Thoracic aorta (tissue), 2 donors: ENCODE measurements at places on chromosomes 3 and 15.

DNA sequence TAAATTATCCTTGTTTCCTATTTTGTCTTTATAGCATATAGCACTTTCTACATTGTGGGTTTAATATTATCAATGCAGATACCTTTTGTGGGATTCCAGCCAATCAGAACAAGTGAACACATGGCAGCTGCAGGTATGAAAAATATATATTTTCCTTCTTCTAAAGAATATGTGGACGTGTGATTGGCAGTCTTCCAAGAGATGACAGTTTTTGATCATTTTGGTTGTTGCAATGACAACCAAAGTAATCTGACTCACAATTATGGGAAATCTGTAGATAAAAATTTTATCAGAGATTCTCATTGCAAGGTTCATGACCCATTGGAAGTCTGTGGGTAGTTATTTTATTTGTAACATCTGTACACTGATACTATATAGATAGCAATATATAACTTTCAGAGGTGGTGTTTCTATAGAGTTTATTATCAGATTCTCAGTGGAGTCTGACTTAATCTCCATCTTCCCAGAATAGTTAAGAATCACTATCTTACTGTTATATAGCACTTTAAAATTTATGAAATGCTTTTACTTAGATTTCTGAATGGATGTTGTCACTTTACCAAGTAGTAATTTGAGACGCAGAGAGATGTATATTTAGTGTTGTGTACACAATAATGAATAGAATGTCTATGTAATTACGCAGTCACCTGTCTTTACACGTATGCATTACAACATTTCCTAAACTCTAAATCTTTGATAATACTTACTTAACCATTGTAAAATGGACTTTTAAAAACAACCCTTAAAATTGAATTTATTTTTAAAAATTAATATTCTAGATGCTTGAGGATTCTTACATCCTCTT is 82.5 kb downstream of the STT3B start:
- DNase-seq = no peak

DNA sequence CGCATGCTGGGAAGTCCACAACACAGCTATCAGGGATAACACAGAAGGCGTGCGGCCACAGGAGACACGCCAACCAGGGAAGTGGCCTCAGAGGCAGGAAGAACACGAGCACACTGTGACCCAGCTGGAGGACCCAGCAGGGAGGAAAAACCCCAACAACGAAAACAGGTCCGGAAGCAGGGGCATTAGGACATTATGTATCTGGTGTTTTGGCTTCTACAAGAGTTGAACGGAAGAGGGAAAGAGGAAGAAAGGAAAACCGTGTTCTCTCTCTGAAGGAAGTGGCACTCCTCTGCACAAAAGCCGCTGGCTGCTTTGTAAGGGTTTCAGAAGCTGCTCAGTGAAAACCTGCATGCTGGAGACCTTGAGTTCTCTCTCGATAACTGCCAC is 61.8 kb downstream of the HACD2 start:
- DNase-seq = no peak

DNA sequence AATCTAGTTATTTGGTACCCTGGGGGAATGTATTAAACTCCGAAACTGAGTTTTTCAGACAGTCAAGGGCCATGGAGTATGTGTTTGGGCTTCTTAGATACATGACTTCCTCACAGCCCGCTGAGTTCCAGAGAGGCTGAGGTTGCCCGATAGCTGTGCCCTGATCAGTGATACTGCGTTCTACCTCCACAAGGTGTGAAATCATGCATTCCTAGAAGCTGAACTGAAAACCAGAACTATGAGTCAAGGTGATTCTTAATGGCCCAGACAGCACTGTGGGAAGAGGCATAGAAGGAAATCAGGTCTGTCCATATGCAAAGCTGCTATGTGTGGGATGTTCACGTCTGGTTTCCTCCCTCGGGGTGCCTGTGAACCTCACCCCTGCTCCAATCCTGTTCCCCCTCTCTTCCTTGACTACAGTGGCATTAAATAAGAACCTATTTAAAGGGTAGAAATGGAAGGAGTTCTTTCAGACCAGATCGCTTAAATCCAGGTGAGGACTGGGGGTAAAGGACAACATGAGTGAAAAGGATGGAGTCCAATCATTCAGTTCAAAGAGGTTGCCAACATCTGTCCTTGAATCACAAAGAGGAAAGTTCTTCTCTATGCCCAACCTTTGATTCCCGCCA is 74.3 kb downstream of the MYO1E start:
- no peak for DNase-seq

GRCh38 chr3:155560594-155560993 is 184.3 kb downstream of the PLCH1 start:
- no peak for DNase-seq

GRCh38 chr3:70989174-70989573 is 594.4 kb downstream of the FOXP1 start:
- DNase-seq = no peak

GRCh38 chr3:24661175-24661584 is 166.5 kb upstream of the THRB start:
- no peak for DNase-seq

- no peak for DNase-seq
These were observed 86.0 kb downstream of the CCR1 start for GRCh38 chr3:46122091-46122490.

GRCh38 chr3:111012388-111013248 is 59.0 kb upstream of the NECTIN3 start:
- no peak for DNase-seq

- no peak for DNase-seq
These were observed 1.1 kb downstream of the PRRT3 start for GRCh38 chr3:9951126-9951525.

- no peak for DNase-seq
These were observed 18.1 kb downstream of the MCF2L2 start for GRCh38 chr3:183410280-183410679.

- no peak for DNase-seq
These were observed 498.5 kb upstream of the GBE1 start for GRCh38 chr3:82259994-82260393.

DNA sequence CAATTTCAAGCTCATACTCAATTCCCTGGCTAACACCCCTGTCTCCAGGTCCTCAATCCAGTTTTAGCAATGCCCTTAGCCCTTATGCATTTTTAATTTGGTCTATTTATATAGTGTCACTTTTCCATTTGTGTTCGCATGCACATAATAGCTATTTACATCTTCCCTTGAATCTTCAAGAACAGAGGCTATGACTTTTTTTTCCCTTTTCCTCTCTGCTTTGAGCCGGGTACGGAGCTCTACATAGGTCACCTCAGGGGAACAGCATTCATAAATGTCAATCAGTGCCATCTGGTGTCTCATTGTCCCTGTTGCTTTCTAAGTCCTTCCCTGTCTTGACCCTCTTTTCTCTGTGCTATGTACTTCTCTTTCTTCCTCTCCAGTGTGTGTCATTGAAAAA is 26.5 kb upstream of the ACTC1 start:
- no peak for DNase-seq

DNA sequence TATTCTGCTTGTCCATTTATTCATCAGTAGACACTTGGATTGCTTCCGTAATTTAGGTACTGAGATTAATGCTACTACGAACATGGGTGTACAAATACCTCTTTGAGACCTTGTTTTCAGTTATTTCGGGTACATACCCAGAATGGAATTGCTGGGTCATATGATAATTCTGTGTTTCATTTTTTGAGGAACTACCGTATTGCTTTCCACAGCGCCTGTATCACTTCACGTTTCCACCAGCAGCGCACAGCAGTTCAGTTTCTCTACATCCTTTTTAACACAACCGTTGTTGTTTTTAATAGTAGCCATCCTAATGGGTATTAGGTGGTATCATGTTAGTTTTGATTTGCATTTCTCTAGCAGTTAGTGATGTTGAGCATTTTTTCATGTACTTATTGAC is 9.5 kb downstream of the PAK2 start:
- no peak for DNase-seq

DNA sequence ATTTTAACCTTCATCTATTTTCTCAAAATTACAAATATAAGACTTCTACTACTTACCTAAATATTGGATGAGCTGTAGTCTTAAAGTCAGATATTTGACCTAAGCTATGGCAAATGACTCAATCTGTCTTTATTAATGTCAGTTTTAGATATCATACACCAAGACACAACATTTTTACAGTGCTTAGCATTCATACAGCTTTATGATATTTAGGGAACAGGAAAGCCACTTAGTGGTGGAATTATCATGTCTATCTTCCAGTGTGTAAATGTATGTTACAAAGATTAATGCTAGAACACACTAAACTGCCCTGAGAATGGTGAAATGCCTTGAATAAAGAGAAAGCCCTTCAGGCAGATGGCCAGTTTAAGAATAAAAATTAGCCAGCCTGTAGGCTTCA is 135.0 kb downstream of the SPATA16 start:
- no peak for DNase-seq

GRCh38 chr3:179398574-179399231 is 51.2 kb downstream of the MFN1 start:
- no peak for DNase-seq

DNA sequence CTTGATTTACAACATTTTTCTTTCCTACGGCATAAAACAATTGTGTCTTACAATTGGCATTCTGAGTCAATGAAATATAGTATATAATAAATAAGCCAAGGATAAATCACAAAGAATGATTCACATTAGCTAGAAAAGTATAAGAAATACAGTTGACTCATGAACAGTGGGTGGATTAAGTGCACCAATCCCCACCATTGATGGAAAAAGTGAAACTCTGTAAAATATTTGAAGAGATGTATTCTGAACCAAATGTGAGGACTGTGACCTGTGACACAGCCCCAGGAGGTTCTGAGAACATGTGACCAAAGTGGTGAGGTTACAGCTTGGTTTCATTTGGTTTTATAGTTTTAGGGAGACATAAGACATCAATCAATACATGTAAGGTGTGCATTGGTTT is 227.5 kb downstream of the ALCAM start:
- DNase-seq = no peak

GRCh38 chr15:42619656-42620371 is 44.4 kb downstream of the STARD9 start:
- DNase-seq = no peak
